ENCODE measurements at places on chromosomes 13 and 19.

GRCh38 chr19:58361900-58362271 is 665 bp downstream of the ZNF497 start:
- no peak for DNase-seq

DNA sequence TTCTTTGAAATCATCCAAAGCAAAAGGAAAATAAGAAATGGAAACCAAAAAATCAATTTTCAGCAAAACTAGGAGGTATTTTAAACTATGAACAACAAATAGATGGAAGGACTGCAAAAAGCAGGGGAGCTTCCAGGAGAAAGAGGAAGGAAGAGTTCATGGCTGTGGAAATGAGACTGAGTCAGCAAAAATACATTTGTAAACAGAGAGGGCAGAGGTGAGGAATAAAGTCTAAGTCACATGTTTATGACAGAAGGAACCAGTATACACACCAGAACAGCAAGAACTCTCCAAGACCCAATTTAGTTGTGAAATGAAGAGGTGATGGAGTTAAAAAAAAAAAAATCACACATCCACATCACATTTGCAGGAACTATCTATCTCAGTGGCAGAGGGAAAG is 69.6 kb downstream of the RNASEH2B start:
- no peak for DNase-seq

GRCh38 chr19:30371161-30371836 is 885 bp upstream of the ZNF536 start:
- DNase-seq: no peak

DNA sequence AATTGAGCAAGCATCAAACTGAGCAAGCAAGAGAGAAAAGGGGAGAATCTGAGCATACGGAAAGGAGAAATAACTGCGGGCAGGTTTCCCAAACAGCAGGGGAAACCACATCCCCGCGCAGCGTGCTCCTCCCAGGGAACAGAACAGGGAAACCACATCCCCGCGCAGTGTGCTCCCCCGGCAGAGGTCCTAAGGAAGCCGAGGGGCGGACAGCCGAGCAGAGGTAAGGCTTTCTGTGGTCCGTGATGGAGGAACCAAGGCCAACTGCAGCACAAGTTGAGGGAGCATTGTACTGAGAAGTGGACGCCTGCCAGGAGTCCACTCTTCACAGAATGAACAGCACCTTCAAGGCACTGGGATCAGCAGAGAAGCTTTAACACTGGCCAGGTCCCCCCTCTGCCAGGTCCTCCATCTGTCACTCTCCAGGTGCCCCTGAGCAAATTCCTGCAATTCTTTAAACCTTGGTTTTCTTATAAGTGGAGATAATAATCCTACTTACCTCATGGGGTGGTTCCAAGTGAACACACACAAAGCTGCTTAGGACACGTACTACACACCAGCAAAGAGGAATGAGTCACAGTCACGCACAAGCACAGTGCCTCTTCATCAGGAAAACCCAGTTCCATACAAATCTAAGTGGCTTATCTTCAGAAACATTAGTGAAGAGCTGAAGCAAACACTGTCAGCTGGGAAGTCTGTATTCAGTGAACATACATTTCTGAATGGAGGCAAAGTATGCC is 23.0 kb upstream of the LAMP1 start:
- no peak for DNase-seq

GRCh38 chr13:39910833-39911232 is 255.4 kb downstream of the COG6 start:
- no peak for DNase-seq

DNA sequence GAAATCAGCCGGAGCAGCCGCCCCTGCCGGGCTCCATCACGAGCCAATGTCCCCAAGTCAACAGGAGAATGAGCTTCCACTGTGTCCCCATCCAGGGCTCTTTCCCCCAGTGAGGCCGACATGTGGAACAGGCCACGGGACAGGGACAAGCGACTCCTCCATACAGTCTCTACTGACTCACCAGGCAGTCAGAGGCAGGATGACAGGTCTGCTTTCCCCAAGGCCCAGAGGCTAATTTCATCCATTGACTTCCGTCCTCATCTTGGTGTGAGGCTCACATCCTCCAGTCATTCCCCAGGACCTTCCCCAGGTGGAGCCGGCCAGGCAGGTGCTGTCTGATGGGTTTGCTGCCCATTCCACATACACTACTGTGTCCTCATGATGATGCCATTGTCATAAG is 3.5 kb downstream of the CEACAM6 start:
- DNase-seq: no peak

DNA sequence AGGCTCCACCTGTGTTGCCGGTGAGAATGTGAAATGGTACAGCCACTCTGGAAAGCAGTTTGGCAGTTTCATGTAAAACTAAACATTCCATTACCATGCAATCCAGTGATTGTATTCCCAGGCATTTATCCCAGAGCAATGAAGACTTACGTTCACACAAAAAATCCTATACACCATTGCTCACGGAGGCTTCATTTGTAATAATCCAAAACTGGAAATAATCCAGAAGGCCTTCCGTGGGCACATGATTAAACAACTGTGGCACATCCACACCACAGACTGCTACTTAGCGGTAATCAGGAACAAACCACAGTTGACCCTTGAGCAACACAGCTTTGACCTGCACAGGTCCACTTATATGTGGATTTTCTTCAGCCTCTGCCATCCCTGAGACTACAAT is 339.7 kb downstream of the MTUS2 start:
- no peak for DNase-seq

GRCh38 chr13:114009590-114010400 is 35.9 kb upstream of the C13orf46 start:
- DNase-seq: no peak

DNA sequence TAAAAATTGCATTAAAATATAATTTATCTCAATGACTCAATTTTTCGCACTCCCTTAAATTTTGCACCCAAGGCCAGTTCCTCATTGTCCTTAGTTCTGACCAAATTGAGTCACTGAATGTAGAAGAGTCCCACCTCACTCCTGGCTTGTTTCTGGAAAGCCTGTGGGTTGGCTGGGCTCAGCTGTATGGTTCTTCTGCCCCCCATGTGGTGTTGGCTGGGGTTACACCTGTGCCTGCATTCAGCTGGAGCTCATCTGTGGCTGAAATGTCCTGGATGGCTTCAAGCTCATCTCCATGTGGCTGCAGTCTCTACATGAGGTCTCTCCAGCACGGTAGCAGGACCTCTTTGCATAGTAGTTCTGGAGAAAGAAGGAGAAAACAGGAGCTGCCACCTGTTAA is 7.2 kb upstream of the IRGC start:
- no peak for DNase-seq

DNA sequence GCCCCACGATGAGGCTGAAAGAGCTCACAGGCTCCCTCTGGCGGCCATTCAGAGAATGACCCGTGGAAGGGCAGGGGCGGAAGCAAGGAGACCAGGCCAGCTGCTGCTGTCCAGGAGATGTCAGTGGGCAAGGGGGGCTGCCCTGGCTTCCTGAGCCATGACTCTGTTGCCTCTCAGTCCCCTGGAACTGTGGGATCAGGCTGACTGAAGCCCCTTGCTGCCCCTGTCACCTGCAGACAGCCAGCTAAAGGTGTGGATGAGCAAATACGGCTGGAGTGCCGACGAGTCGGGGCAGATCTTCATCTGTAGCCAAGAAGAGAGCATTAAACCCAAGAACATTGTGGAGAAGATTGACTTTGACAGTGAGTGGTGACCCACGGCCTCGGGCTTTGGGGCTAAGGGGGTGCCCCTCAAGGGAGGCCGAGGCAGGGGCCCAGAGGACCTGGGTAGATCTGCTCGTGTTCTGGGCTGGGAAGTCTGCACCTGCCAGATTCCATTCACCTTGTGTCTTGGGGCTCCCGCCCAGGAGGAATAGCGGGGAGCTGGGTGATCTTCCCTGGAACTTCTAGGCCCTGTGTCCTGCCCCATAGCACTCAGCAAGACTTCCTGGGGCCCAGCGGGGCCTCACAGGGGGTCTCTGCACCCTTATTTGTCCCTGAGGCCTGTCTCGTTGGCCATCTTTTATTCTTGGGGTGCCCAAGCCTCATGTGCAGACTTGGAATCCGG is 12.5 kb upstream of the ACTN4 start:
- peak; percentile 78 for DNase-seq

DNA sequence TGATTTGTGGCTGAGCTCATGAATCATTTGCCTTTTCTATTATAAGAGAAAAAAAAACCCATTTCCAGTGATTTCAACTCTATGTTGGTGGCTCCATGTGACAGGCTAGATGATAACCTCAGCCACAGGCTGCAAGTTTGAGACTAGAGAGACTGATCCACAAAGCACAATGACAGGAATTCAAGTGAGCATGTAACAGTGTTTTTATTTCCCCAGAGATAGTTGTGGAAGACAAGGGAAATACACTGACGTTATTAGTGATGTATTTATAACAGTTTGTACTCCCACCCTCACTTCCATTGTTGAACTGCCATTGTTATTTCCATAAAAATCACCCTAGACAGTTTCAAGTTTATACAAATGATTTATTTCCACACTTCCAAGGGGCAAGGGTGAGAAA is 27.9 kb upstream of the EDNRB start:
- DNase-seq: no peak

- no peak for DNase-seq
These were observed 2.5 kb downstream of the SLC35E1 start for GRCh38 chr19:16569609-16570320.

DNA sequence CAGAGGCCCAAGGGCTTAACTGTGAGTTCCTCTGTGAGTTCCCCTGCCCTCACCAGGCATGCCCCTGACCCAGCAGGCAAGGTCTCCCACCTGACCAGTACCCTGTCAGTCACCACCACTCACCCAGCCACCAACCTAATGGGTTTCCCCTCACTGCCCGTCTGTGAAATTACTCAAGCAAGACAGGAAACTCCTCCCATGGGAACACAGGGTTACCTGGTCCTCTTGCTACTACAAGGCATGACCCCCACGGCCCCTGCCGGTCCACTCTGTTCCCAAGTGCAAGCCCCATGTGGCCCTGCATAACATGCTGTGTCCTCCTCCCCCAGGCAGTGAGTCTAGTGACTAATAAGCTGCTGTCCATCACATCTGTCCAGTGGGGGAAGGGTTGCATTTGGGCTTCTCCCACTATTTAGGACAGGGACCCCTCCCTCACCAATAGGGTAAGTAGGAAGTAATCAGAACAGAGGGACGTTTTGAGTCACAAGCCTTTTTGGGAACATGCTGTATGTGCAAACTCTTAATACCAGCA is 8.0 kb upstream of the DHRS12 start:
- no peak for DNase-seq

- DNase-seq: no peak
These were observed 162.2 kb downstream of the KDM4B start for GRCh38 chr19:5131031-5131505.

- DNase-seq: no peak
These were observed 289.9 kb downstream of the DACH1 start for GRCh38 chr13:71577127-71577526.

GRCh38 chr13:25330541-25330940 is 29.1 kb downstream of the NUP58 start:
- no peak for DNase-seq

- DNase-seq: no peak
These were observed 51.3 kb upstream of the PCDH9 start for GRCh38 chr13:67281466-67281865.

GRCh38 chr13:95253033-95253432 is 48.2 kb downstream of the ABCC4 start:
- DNase-seq: no peak

DNA sequence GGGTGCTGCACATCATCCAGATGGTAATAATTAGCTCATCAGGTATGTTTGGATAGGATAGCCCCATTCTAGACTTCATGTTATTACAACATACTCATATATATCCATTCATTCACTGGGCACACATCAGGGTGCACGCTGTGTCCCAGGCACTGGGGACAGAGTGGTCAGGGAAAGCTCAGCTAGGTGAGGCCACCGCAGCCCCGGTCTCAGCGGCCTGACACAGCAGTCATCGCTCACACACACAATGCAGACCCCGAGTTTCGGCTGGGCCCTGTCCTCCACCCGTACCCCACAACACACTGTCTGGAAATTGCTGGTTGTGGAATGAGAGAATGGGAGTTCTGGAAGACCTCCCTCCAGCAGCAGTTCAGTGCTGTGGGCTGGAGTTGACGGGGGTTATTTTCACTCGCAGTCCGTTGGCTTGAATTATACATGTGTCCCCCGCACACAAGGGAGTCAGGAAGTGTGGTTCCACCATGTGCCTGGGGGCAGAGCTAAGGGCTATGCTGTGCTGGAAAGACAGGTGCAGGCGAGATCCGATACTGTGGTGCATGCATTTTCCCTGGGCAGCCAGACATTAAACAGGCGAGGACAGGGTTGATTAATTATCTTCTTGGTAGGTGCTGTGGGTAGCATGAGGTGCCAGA is 257.6 kb downstream of the TEX29 start:
- DNase-seq: no peak

DNA sequence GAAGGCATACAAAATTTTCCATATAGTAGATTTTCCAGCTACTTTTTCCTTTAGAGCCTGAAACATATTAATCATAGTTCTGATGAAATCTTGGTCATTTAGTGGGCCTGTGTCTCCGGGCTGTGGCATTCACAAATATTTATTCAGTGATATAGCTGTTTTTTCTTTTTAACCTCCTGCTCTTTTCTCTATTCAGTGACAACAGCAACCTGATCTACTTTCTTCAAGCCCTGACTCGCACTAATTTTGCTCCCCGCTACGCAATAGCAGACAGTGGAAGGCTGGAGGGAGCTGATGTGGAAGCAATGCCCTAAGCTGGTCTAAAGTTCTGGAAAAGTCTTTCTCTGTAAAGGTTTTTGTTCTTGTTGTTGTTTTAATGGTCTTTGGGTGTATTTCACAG is 289.7 kb downstream of the SLITRK6 start:
- no peak for DNase-seq

GRCh38 chr13:74256969-74257368 is 122.8 kb upstream of the KLF12 start:
- no peak for DNase-seq

DNA sequence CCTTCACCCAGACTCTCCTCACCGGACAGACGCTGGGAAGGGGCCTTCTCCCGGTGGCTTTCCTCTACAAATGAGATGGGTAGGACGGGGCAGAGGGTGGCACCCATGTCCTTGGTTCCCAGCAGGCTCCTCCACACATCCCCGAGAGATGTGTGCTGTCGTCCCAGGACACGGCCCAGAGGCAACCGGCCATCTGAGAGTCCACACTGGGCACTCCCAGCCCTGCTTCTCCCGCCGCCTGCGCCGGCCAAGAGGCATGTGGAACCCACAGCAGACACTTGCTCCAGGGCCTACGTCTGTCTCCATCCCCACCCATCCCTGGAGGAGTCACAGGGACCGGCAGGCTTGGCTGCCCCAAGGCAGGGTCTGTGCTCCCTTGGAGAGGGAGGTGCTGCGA is 179.9 kb downstream of the KDM4B start:
- no peak for DNase-seq

Measured in CD4-positive, alpha-beta T cell treated with Interleukin-10 for 1 hour (primary cell).